Frontal cortex (tissue), 4 donors: ENCODE measurements at places on chromosomes 1 and 21.
A peak's percentile ranks its signal among the peaks of the same experiment; 100 is the strongest.

DNA sequence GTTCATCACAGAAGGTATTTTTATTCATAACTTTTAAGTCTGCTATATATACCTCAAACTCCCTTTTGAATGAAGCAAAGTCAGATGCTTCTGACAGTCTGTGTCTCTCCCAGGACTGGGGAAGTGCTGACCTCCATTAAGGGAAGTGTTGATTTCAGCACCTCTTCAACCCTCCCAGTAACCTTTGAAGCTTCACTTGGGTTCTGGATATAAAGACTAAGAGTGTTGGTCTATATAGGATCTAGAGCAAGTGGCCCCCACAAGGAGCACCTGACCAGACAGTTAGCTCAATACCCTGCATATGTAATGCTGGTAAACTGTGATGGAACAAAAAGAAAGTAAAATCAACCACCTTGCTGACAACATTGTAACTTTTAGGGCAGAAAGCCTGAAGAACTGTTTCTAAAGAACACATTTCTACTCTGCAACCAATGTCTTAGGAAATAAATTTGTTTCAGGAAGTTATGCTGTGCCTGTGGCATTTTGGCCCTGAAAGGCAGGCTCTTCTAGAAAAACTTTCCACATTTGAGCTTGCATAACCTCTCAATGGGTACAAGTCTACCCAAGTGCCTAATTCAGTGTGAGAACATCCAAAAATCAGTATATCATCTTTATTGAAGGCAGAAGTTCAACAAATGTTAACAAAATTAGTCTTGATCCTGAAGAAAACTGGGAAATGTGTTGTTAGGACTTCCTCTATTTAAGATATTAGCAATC, 865 bp upstream of the PTPN22 start:
- DNase-seq = no peak

- no peak for DNase-seq
These were observed 607.1 kb downstream of the KCNT2 start for GRCh38 chr1:196001188-196001587.

GRCh38 chr1:92728697-92729096, 56.2 kb downstream of the EVI5 start:
- no peak for DNase-seq

DNA sequence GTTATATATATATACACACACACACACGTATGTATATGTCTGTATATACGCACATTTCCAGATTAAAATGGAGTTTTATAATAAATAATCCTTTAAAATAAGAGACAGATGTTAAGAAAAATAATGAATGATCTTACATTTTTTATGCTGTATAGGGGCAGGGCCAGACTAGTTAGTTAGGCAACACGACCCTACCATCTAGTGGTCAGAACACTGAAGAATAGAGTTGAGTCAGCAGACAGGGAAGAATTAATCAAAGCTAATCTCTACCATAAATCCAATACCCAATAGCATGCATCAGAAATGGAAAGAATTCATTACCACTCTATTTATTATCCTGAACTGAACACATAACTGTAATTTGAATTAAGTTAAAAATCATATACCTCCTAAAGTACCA, 156.7 kb downstream of the BRINP3 start:
- DNase-seq = no peak

GRCh38 chr1:107965110-107965991, at the start of gene VAV3:
VAV3 (minus strand) TSS chr1:107965180; CDS start chr1:107964869, 311 bp downstream.
- peak; percentile 53 for DNase-seq

- no peak for DNase-seq
These were observed 39.0 kb downstream of the PCNT start for GRCh38 chr21:46362946-46363345.

DNA sequence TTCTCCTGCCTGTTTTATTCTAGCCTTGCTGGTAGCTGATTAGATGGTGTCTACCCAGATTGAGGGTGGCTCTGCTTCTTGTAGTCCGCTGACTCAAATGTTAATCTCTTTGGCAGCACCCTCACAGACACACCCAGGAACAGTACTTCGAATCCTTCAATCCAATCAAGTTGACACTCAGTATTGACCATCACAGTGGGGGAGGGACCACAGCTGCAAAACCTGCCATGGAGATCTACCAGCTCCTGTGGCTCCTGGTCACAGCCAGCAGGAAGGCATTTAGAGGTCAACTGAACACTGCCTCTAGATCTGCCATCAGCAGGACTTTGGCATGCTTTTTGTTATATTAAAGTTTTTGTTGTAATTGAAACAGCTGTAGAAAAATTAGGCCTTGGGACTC, 146.9 kb downstream of the RWDD3 start:
- DNase-seq = no peak

DNA sequence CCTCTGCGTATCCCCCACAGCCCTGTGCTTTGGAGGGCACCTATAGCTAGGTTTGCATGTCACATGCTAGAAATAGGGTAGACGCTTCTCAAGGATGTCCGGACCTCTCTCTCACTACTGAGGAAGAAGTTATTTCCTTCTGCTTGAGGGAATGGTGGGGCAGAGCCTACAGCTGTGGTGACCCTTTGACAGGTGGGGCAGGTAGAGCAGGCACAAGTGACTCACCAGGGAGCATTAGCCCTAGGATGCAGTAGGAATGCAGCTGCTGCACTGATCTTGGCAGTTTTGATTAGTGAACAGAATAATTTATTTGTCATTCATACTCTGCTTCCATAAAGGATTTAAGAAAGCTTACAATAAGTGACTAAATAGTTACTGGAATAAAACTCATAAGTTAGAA, 129.6 kb upstream of the HOOK1 start:
- DNase-seq = no peak

DNA sequence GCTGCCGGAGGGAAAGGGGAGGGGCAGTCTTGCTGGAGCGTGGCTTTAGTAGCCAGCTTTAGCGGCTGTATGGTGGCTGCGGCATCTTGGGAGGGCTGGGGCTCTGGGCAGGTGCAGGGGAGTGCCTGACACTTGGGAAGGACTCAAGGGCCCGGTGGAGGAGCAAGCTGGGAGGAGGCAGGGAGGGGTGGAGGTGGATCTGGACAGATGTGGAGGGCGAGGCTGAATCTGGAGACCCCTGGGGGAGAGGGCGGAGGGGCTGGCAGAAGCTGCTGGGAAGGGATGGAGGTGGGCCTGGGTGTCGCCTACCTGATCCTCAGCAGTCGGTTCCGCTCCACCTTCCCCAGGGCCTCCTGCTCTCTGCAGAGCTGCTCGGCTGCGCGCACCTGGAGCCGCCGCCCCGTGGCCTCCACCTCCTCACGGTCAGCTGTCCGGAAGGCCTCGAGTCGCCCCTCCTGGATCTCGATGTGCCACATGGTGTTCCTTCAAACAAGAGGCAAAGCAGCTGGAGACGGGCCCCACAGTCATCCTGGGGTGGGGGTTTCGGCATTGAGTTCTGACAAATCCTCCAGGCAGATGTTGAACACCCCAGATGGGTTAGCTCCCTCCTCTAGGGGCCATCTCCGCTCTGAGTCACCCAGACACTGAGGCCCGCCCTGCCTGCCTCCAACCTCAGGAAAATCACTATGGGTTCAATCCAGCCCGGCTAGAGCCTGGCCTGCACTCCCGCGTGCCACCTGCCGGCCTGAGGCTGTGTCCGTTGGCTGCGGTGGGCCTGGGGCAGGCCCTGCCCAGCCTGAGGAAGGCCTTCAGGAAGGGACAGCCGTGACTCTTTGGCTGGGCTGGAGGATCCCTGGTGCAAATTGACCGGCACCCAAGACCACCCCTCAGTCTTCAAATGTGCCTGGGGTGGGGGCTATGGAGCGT, 29.6 kb downstream of the CFAP74 start:
- no peak for DNase-seq

- peak; percentile 78 for DNase-seq
These were observed 228.9 kb upstream of the TMEM51 start for GRCh38 chr1:14924455-14925331.

DNA sequence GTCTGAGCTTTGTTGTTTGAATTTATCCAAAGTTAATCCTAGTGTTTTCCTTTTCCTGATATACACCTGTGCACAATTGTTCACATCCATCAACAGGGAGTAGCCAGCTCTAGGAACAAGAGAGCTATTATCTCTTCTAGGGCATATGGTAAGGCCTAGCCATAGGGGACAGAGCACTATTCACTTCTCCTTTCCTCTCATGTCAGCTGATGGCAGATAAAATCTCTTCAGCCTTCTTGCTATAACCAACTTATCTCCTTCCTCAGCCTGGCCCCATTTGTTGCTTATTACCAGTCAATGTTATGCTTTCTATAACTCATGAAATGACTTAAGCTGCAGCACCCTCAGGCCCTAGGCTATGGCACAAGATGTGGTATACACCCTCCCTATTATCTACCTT, 38.9 kb downstream of the PATJ start:
- no peak for DNase-seq

DNA sequence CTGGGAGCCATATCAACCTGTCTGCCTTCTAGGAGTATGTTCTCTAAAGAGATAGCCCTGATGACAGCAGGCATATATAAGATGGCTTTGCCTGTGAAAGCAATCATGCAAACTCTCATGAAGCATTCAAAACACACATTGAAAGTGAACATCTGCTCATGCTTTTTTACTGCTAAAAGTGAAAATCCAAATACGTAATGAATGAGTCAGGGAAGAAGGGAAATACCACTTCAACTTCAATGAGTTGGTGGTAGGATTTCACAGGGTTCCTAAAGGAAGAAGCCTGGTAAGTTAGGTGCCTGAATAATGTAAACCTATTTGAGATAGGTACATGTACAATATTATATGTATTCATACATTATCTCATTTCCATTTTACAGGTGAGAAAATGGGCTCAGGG, 50.5 kb upstream of the SLFNL1 start:
- DNase-seq = no peak

- no peak for DNase-seq
These were observed 67.8 kb downstream of the FASLG start for GRCh38 chr1:172726740-172727139.

GRCh38 chr21:23522751-23523150, 2084.5 kb downstream of the MRPL39 start:
- DNase-seq = no peak

DNA sequence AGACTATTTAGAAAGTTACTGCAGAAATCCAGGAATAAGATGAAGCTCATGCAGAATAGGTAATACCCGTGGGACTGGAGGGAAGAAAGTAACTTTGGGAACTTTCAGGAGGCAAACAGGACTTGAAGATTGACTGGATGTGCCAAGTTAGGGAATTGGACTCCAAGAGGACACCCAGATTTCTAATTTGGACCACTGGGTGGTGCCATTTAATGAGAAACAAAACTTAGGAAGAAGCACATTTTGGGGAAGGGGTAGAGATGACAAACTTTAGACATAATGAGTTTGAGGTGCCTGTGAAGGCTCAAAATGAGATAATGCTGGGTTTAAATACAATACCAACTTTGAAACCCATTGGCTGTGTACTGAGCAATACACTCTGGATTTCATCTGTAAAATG, 3.3 kb upstream of the B4GALT3 start:
- DNase-seq = no peak

GRCh38 chr1:202282025-202282371, 59.7 kb downstream of the UBE2T start:
- no peak for DNase-seq

DNA sequence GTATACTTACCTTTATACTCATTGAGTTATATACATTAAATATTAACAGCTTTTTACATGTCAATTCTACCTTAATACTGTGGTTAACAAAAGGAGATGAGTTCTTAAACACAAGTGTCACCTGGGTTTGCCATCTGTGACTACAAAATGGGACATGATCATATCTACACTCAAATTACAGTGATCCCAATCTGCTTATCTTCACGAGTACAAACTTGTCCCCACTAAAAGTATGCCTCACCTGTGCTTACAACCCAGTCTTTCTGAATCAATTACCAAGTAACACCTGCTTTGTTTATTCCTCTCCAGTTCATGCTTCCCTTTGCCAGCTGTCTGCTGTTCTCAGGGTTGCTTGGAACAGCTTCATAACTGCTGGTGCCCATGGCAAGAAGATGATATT, 8.8 kb downstream of the CD1E start:
- DNase-seq = no peak

GRCh38 chr1:22281521-22282363, 138.8 kb upstream of the WNT4 start:
- no peak for DNase-seq

GRCh38 chr1:179807291-179807690, 64.2 kb downstream of the FAM163A start:
- no peak for DNase-seq

DNA sequence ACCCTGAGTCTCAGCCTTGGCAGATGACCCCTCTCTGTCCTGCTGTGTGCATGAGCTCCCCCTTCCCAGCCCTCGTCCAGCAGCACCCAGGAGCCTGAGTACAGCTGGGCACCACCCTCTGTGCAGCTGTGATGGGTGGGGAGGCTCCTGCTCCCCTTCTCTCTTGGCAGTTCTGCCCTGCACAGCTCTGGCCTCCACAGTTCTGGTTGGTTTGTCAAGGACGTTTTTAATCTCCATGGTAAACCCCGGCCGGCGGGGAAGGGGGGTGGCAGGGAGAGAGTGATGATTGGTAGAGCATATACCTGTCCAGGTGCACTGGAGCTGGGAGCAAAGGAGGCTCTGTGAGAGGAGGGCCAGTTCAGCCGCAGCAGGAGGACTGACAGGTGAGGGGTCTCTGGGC, at the start of gene CLCNKA:
CLCNKA (plus strand) TSS at position 356 of the 400 bp plus-strand sequence. CDS start 584 bp downstream, outside the sequence.
- DNase-seq = no peak

GRCh38 chr1:154774175-154774855, 95.8 kb downstream of the KCNN3 start:
- DNase-seq = no peak

GRCh38 chr1:192311281-192311680, 5.5 kb upstream of the RGS21 start:
- DNase-seq = no peak

- DNase-seq = no peak
These were observed 75.3 kb upstream of the WDR26 start for GRCh38 chr1:224509907-224510306.

DNA sequence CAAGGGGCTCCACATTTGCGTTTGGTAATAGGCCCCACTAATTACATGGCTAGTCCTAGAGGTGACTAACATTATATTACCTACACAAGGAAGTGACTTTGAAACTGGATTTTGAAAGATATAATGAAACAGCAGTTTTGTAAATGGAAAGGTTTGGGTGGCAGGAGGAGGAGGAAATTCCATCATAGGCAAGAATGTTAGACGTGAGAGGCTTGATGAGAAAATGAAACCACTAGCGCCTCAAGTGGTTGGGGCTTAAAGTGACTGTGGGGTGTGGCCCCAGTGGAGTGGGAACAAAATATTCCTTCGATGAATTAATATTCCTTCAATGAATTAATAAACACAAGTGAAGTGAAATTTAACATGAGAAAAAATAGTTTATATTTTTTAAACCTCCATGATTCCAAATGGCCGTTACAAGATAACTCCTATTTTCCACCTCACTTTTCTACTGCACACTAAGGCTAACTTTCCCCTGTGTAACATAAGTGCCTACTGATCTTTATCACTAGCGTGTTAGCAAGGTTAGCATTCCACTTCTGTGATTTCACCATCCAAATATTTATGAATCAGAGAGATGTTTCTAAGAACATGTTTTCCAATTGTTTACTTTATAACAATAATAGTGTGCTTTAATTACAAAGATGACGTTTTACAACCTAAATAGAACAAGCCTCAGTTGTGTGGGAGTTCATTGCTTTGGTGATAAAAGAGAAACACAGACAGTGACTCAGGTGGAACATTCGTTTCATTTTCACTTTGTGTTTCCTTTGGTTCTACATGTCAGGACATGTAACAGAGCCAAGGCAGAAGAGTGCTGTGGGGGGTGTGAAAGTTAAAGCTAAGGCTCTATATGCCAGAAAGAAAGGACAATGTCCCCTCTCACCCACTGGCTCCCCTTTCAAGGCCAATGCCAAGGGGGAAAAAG, 12.5 kb upstream of the ATF3 start:
- no peak for DNase-seq

GRCh38 chr1:119611701-119612113, 36.4 kb downstream of the ZNF697 start:
- peak; percentile 41 for DNase-seq
